Mesenteric fat pad (tissue), 1 donor: ENCODE measurements at places on chromosomes 4 and X. TPM values are rescaled to one million over a fixed set of nuclear protein-coding genes. Genes with fewer than 3 reads are reported as not detected.

Gene TMEM144
- total RNA-seq, result 7.9 TPM

Gene CLIC2
- 20.8 TPM for total RNA-seq

Gene C1QTNF7
- total RNA-seq, result 1.8 TPM

Gene TMEM156
- 0.96 TPM for total RNA-seq

Gene DNAAF6
- total RNA-seq, result not detected

Gene CITED1
- total RNA-seq, result 4.1 TPM

Gene SEC24D
- total RNA-seq, result 71.6 TPM

Gene POLR2B
- total RNA-seq, result 66.9 TPM

Gene DSPP
- not detected for total RNA-seq
